T-helper 17 cell (primary cell): ENCODE measurements at places on chromosomes 2 and 18.
A peak's percentile ranks its signal among the peaks of the same experiment; 100 is the strongest.

GRCh38 chr2:233853353-233853752 is 982 bp downstream of the HJURP start:
- DNase-seq: no peak

DNA sequence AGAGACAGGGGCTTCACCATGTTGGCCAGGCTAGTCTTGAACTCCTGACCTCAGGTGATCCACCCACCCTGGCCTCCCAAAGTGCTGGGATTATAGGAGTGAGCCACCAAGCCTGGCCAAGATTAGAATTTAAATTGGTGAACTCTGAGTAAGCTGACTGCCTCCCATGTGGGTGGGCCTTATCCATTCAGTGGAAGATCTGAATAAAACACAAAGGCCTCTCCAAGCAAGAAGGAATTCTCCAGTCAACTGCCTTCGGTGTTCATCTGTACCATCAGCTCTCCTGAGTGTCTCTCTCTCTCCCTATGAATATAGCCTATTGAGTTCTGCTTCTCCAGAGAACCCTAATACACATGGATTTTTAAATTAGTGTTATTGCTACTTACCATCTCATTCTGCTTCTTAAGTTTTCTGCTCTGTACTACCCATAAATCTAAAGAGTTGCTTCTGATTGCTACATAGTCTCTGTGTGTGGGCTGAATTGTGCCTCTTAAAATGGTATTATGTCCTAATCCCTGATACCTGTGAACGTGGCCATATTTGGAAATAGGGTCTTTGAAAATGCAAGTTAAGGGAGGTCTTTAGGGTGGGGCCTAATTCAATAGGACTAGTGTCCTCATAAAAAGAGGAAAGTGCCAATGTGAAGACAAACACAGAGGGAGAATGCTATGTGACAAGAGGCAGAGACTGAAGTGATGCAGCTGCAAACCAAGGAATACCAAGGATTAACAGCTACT is 36.3 kb downstream of the FBXO11 start:
- DNase-seq: no peak

DNA sequence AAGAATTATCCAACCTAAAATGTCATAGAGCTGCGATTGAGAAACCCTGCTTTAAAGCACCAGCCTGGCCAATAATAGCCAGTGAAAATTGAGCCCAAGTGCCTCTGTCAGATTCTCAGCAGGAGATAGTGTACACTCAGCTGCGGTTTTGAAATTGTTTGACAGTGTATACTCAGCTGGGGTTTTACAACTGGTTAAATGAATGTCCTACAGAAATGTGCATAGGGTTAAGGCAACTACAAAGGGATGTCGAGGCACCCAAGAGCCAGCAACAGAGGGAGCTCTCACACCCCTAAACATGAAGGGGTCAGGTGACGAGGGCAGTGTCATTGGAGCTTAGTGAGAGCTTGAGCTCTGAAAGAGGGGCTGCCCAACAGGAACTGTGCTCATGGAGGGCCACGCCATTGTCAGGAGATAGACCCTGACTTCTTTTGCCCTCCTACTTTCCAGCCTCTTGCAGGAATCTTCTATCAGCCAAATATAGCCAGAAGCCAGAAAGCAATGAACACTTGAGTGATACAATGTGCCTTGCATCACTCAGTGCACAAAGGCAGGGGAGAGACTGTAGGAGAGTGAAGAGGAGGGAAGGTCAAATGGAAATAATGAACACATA is 15.1 kb downstream of the ACTG2 start:
- peak; percentile 23 for DNase-seq

DNA sequence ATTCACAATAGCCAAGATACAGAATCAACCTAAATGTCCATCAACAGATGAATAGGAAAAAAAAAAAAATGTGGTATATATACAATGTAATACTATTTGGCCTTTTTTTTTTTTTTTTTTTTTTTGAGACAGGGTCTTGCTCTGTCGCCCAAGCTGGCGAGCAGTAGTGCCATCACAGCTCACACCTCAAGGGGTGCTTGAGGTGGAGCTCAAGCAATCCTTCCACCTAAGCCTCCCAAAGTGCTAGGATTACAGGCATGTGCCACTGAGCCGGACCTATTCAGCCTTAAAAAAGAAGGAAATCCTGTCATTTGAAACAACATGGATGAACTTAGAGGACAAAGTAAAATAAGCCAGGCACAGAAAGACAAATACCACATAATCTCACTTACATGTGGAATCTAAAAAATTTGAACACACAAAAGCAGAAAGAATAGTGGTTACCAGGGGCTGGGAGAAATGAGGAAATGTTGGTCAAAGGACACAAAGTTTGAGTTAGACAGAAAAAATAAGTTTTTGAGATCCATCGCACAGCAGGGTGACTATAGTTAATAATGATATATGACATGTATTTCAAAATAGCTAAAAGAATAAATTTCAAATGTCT is 26.0 kb downstream of the TLK1 start:
- DNase-seq: no peak

GRCh38 chr2:1162768-1163584 is 212.3 kb downstream of the SNTG2 start:
- no peak for DNase-seq

GRCh38 chr2:30275256-30275655 is 43.9 kb downstream of the LBH start:
- no peak for DNase-seq

- no peak for DNase-seq
Observed at GRCh38 chr2:233799087-233799665, 21.0 kb downstream of the MROH2A start.

- DNase-seq: no peak
Observed at GRCh38 chr2:239559417-239560261, 158.8 kb upstream of the HDAC4 start.

DNA sequence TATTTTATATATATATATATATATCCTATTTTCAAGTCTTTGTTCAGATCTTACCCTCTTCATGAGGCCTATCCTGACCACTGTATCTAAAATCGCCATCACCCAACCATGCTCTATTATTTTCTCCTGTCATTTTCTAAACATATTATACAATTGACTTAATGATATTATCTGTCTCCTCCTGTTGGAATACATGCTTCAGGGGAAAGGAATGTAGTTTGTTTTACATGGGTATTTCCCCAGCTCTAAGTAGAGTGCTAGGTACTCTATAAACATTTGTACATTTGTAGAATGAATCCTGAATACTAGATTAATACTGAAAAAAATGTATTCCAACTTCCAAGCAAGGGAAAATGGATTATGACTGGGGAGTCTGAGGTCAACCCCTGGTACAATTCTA is 26.2 kb downstream of the TTC21B start:
- DNase-seq: no peak

- no peak for DNase-seq
Observed at GRCh38 chr2:166614029-166614428, 120.0 kb upstream of the SCN7A start.

- no peak for DNase-seq
Observed at GRCh38 chr2:15147591-15147990, 413.5 kb downstream of the NBAS start.

DNA sequence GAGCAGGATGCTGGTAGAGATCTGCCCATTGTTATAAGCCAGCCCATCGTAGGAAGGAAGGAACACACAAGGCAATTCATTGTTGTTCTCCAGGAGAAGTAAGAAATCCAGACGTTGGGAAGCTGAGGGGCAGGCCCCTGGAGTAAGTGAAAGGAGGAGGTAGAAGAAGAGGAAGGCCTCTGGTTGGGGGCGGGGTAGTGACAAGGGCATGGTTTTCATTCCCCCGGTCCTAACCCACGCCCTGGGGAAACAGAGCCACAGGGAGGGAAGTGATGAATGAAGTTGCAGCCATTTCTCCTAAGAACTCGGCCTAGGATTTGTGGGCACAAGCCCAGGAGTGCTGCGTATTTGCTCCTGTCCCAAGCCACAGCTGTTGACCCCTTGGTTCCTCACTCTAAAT is 18.0 kb downstream of the LBH start:
- DNase-seq: no peak

DNA sequence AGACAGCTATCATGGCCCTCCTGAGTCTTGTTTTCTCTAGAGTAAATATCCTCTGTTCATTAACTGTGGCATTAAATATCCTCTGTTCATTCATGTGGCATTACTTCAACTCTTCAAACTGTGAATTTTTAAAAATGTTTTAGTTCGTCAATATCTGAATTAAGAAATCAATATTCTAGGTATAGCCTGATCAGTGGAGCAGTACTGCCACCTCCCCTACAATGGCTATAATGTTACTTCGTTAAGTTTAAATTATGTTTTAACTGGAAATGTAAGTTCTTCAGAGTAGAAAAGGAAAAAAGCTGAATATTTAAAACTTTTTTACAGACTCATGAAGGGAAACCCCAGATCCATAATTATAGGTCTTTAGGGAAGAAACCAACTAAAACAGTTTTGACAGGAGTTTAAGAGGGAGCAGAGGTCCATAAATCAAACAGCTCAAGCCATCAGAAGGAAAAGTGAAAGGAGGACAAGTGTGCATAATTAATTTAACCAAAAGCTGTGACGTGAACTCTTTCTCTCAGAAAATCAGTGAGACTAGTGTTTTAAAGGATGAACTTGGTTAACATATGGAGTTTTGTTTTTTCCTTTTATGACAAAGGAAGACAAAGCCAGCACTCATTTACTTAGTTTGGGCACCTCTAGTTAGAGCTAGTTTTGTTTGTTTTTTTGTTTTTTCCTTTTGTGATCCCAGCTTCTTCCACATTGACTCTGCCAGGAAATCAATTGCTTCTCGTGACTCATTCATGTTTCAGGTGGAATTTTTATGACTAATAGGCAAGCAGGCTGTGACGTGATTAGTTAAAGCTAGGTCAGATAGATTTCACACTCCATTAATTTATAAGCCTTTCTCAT is 44.9 kb downstream of the RBBP8 start:
- no peak for DNase-seq

- no peak for DNase-seq
Observed at GRCh38 chr2:123128951-123129350, 896.1 kb upstream of the CNTNAP5 start.

DNA sequence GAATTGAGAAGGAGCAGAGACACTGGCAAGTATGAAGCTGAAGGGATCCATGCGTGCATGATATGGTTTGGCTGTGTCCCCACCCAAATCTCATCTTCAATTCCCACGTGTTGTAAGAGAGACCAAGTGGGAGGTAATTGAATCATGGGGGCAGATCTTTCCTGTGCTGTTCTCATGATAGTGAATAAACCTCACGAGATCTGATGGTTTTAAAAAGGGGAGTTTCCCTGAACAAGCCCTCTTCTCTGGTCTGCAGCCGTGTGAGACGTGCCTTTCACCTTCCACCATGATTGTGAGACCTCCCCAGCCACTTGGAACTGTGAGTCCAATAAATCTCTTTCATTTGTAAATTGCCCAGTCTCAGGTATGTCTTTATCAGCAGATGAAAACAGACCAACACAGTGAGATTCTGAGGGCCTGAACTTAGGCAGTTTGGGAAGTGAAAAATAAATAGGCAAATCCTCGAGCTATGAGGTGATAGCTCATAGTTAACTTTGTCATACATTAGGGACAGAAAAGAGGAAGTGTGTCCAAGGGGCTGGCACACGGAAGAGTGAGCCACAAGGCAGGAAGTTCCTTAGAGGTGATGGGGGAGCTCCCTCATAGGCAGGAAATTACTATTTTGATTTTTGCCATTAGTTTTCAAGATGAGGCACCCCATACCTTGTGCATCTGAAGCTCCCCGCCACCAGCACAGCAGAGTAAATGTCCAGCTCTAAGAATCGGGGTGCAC is 658.8 kb upstream of the ID2 start:
- no peak for DNase-seq

DNA sequence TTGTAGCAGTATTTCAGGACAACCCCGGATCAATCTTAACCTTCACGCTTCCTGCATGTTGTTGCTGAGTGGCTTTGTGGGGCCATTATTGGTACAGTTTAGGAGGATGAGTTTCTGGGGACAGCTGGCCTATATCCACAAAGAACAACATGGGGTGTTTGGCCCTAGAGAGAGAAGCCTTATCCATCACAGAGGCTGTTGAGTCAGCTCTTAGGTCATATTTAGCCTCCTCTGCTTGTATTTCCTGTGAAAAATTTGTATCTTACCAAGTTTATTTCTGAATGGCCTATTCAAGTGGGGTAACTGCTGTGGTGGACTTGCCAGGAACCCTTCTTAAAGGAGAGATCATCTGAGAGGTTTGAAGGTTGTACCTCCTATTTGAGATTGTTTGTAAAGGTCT is 77.6 kb downstream of the MAP4K4 start:
- no peak for DNase-seq

DNA sequence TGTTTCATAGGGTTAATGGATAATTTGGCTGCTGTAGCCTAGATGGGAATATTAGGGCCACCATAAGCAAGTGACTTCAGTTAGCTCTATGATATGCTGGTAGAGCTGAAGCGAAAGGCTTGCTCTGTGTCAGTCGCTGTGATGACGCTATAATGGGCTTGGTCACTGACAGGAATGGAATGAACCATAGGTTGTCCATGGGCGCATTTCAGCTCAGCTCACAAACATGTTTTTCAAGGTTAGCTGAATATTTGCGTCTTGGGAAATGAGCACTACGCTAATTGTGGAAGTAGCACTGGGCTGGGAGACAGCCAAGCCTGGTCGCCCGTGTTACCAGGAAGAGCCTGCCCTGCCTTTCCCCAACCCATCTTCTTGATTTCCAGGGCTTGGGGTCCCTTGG is 3.2 kb upstream of the MYO7B start:
- no peak for DNase-seq

DNA sequence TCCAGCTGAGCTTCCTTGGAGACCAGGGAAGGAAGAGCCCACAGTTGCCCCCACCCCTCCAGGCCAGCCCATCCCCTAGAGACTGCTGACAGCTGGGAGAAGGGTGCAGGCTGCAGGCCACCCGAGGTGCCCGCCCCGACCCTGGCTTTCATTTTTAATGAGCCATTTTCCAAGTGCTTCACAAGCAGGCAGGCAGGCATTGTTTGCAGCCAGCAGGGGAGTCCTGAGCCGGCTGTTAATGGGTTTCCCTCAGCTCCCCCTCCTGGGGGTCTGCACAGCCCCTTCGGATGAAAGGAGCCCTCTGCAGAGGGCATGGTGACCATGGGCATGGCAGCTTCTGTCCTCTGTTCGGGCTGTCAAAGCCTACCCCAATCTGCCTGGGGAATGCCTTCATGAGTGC is 94.5 kb downstream of the ZBTB7C start:
- no peak for DNase-seq

- DNase-seq: no peak
Observed at GRCh38 chr2:140589273-140589672, 1541.5 kb downstream of the LRP1B start.

- no peak for DNase-seq
Observed at GRCh38 chr2:47222826-47223554, 67.9 kb upstream of the STPG4 start.

GRCh38 chr2:238225911-238226697 is 13.7 kb downstream of the HES6 start:
- no peak for DNase-seq

- no peak for DNase-seq
Observed at GRCh38 chr2:117972476-117973123, 41.3 kb downstream of the CCDC93 start.

GRCh38 chr2:171858397-171858958 is 35.6 kb downstream of the SLC25A12 start:
- no peak for DNase-seq

DNA sequence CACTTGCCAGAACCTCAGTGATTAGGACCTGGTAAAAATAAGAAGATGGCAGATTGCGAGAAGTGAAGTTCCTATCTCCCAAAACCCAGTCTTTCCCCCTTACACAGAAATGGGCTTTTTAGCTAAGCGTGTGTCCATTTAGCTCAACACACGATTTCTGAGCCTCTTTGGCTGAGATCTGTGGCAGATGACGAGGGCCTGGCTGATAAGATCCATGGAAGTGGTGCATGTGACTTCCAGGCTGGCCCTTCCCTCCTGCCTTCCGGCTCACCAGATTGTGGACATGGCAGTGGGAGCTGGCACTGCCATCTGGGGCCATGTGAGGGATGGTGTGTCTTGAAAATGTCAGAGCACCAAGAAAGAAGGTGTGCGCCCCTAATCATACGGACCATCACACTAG is 41.0 kb upstream of the ZFP36L2 start:
- no peak for DNase-seq
